ENCODE measurements at places on chromosomes 3 and 15.
A peak's percentile ranks its signal among the peaks of the same experiment; 100 is the strongest.

GRCh38 chr3:126964950-126965349, 18.0 kb upstream of the PLXNA1 start:
- DNase-seq: no peak

DNA sequence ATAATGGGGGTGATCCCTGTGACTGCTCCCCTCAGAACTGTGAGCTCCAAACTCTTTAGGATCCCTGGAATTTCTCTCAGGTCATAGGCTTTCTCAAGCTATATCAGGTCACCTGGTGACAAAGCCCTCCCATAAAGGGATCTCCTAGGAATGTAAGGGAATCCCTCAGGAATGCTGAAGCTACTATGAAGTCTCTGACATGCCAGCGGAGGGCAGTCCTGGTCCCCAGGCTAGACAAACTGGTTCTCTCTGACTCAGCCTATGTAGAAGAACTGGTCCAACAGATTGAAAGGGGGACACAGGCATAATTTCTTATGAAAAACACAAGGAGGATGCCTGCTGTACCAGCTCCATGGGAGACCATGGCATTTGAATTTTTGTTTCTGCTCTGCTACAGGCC, 6.7 kb downstream of the LPCAT4 start:
- DNase-seq: no peak

GRCh38 chr15:98668566-98669308, 20.4 kb downstream of the IGF1R start:
- DNase-seq: peak; percentile 67

- no peak for DNase-seq
Observed at GRCh38 chr3:10017636-10018292, 8.5 kb upstream of the FANCD2 start.
